ENCODE measurements at places on chromosomes 3 and 15.

GRCh38 chr15:69078638-69079037 lies 64.1 kb downstream of the NOX5 start:
- DNase-seq: no peak

GRCh38 chr3:108088697-108089096 lies 2.1 kb downstream of the CD47 start:
- DNase-seq: peak; percentile 30

GRCh38 chr3:126474498-126475412 lies 936 bp downstream of the ZXDC start:
- peak; percentile 43 for DNase-seq

DNA sequence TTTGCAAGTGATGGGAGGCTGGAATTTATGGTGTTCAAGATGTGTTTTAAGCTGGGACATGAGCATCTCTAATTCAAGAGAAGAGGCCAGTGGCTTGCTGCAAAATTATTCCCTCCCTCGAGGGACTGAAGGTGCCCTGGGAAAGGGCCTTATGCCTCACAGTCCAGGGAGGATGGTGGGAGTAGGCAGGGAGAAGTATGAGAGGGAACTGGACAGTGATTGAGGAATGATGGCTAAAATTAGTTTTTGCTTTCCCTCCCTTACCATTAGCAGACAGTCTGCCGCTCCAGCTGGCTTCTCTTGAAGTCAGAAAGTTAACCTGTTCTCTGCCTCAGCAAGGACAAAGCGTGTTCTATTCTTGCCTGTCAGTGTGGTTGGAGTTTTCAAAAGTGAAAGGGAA lies 139.8 kb upstream of the SEMA6D start:
- no peak for DNase-seq

DNA sequence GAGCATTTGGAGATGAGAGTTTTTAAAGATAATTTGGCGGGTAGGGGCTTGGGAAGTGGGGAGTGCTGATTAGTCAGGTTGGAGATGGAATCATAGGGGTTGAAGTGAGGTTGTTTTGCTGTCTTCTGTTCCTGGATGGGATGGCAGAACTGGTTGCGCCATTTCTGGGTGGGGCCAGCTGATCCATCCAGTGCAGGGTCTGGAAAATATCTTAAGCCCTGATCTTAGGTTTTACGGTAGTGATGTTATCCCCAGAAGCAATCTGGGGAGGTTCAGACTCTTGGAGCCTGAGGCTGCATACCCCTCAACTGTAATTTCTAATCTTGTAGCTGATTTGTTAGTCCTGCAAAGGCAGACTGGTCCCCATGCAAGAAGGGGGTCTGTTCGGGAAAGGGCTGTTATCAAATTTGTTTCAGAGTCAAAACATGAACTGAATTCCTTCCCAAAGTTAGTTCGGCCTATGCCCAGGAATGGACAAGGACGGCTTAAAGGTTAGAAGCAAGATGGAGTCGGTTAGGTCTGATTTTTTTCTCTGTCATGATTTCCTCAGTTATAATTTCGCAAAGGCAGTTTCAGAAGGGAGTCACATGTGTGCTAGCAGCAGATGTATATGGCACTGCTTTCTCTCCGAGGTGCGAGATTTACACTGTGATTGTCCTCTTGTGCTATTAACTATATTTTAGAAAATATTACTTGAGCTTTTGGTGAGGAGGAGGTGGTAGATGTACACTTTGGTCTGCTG lies 540.4 kb downstream of the EDEM1 start:
- DNase-seq: no peak

- DNase-seq: no peak
Observed at GRCh38 chr3:192850451-192850981, 67.1 kb downstream of the MB21D2 start.

- DNase-seq: no peak
Observed at GRCh38 chr3:189779166-189779565, 148.0 kb downstream of the TP63 start.

DNA sequence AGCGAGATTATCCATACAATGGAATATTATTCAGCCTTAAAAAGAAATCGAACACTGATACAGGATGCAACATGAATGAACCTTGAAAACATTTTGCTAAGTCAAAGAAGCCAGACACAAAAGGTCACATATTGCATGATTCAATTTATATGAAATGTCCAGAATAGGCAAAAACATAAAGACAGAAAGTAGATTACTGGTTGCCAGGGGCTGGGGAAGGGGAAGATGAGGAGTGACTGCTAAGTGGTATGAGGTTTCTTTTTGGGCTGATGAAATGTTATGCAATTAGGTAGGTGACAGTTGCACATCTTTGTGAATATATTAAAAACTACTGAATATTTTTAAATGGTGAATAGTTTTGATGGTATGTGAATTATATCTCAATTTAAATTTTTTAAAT lies 38.3 kb downstream of the LRRFIP2 start:
- no peak for DNase-seq

GRCh38 chr3:30658328-30659052 lies 52.1 kb downstream of the TGFBR2 start:
- peak; percentile 74 for DNase-seq

DNA sequence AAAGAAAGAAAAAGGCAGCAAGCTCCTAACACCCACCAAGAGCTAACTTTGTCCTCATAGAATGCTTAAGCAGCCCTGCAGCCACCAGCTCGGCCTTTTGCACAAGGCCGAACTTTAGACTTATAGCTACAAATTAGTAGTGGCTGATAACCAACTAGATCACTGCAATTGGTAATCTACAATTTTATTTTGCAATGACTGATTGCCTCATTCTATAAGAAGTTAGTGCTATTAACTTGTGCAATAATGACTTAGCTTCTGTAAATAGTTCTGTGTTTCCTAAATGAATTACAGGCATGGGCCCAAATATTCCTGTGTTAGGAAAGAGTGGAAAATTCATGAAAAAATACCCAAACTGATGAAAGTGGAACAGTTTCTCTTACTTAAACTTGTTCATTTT lies 284.8 kb upstream of the CFAP20DC start:
- no peak for DNase-seq

DNA sequence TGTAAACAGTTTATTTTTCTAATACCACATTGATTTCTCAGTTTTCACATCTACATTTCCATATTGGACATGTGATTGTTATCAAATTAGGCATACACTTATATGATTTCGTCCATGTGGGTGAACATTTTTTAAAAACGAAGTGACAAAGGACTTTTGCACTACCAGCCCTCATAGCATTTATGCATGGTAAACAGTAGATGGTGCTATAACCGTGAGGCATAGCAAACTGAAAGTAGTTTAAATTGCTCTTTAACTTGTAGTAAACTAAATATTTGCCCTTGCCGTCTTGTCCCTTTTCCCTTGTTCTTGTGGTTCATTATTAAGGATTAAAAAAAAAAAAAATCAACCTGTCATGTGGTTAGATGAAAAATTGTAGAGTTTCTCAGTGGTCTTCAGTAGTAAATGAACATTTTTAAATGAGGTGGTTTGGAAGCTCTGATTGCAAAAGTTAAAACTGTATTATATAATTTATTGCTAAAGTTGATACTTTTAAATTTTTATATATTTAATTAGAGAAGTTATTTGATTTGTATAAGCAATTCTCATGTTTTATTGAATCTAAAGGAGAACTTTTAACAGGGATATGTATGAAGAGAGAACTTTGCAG lies 24.0 kb downstream of the STX19 start:
- no peak for DNase-seq

DNA sequence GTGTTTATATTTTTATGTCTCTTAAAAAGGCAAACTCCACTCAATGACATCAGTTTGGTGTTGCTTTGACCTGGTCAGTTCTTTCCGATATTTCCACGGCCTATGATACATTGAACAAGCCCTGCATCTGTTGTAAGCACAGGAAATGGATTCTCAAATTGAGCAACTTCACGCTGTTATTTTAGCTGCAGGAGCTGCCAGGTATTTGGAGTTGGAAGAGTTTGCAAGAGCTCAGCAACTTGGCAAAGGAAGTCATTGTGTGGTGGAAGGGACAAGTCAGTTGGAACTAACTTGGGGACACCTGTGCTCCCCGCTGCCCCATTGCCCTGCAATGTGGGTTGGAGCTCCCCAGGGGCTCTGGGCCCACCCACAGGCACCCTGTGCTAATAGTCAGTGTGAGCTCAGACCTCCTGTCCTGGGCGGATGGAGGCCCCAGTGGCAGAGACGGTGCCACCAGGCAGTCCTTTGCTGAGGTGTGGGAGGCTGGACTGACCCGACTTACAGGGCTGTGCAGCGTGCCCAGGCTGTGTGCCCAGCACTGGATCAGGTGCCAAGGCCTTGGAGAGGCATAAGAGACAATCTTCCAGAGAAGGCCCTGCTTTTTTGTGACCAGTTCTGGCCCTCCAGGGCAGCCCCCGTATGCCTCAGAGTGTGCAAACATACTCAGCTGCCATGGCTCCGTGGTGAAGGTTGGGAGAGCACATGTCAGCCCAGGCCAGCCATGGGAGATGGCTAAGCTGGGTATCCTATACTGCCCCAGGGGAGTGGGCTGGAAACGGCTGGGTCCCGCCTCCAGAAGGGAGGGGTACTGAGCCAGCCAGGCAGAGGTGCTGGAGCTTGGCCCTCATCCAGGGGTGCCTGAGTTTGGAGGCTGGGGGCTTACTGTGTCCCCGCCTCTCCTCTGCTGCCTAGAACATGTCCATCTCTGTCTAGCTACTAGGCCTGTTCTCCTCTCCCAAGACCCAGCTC lies 43.5 kb downstream of the KY start:
- no peak for DNase-seq

- no peak for DNase-seq
Observed at GRCh38 chr3:196996454-196997265, 28.0 kb upstream of the PIGZ start.

- no peak for DNase-seq
Observed at GRCh38 chr15:66780172-66780972, 78.3 kb downstream of the SMAD6 start.

DNA sequence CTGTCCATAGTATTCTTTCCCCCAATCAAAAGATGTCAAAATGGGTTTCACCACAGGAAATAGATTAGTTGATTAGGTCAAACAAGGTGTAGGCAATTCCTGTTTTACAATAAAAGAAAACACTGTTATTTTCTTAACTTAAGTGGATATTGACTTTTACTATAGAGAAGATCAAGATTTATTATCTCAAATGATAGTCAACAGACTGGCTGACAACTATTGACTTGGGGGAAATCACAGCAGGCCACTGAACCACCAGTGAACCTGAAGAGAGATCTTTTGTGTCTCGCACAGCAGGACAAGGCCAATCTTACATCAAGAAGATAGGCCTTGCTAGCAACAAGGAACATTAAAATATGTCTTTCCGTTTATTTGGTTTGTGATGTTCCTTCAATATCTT lies 1187.6 kb downstream of the SI start:
- no peak for DNase-seq

DNA sequence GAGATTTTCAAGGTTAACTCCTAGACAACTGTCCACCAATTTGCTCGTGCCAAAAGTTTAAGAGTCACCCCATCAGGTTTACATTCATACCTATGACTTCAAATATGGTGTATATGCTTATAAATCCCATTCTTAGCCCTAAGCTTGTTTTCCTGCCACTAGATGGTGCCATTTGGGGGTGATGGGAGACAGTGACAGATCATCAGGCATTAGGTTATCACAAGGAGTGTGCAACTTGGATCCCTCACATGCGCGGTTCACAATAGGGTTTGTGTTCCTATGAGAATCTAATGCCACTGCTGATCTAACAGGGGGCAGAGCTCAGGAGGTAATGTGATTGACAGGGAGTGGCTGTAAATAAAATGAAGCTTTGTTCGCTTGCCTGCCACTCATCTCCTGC lies 182.7 kb downstream of the CNTN6 start:
- DNase-seq: no peak

DNA sequence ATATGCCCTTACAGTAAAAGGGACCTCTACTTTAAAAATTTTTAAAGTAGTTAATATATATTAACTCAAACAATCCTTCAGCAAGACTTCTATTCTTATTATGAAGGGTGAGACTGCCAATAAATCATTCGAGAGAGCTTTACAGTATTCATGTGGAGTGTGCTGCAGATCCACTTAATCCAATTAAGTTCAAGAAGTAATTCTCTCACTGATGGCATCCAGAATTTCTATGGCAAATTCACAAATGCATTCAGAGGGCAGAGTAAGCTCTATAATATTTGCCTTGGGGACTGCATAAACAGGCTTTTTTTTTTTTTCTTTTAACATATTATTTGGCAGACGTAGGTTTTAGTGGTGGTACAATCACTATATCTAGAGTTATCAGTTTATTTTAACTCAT lies 692.0 kb downstream of the NLGN1 start:
- DNase-seq: no peak

GRCh38 chr15:68183616-68184315 lies 21.4 kb downstream of the CALML4 start:
- DNase-seq: no peak

DNA sequence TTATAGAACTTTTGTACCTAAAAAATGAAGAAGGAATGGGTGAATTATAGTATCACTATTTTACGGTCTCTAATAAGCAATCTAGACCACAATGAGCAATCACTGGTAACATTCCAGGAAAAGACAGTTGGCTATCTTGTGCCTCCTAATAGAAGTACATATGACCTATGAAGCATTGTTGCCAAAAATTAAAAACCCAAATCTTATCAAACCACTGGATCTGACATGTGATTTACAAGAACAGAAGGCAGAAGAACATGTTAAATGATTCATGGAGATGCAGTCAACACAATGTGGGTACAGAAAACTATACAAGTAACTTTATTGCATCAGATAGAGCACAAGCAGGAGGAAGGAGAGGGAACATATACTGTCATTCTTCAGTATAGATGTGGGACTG lies 14.5 kb upstream of the HYKK start:
- DNase-seq: no peak

GRCh38 chr3:89562373-89562772 lies 455.0 kb downstream of the EPHA3 start:
- DNase-seq: no peak

GRCh38 chr3:32975891-32976595 lies 24.6 kb downstream of the CCR4 start:
- DNase-seq: no peak

GRCh38 chr3:45066109-45066801 lies 40.2 kb downstream of the CLEC3B start:
- no peak for DNase-seq

GRCh38 chr15:77768107-77768506 lies 135.4 kb upstream of the LINGO1 start:
- DNase-seq: no peak

DNA sequence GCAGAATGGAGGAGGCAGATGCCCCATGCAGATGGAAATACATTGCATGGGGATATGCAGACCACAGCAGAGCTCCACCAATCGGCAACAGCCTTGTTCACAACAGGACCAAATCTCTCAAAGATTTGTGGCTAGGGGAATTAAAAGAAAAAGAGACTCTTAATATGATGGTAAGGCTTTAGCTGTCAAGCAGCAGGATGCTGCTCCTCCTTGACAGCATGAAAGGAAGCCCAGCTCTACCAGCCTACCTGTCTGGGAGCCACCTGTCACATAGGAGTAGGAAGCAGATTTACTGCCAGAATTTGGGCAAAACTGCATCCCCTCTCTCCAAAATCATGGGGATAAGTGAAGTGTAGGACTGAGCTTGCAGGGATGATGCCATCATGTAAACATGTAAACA lies 769.6 kb upstream of the ARPP21 start:
- no peak for DNase-seq

DNA sequence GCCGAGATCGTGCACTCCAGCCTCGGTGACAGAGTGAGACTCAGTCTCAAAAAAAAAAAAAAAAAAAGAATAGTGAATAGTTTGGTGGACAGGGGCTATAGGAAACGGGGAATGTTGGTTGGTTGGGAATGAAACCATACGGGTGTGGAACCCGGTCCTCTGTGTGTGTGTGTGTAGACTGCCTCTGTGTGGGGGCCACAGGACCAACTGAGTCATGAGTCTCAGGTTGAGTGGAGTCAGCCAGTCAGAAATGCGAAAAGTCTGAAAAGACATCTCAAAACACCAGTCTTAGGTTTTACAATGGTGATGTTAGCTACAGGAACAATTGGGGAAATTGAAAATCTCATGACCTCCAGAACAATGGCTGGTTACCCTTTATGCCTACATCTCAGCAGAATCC lies 44.5 kb downstream of the ZDHHC19 start:
- no peak for DNase-seq

All from CD4-positive, alpha-beta T cell treated with Interleukin-4 for 1 hour (primary cell).